ENCODE measurements at places on chromosomes 5 and 9.

DNA sequence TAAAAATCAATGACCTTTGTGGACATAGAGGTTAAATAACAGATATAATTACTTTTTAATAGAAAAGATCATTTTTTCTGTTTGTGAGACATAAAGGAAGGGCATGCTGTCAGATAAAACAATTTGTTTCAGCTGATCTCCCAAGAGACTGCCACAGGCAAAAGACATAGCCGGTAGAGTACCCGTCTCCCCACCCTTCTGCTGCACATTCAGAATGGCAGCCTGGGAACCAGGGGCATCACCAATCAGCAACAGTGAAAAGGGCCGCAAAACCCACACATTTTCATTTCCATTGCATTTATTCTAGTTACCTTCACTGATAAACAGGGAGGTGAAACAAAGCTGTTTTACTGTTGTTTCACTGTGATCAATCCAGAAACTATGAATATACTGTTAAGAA is 357.7 kb downstream of the ARRDC3 start:
- no peak for DNase-seq

DNA sequence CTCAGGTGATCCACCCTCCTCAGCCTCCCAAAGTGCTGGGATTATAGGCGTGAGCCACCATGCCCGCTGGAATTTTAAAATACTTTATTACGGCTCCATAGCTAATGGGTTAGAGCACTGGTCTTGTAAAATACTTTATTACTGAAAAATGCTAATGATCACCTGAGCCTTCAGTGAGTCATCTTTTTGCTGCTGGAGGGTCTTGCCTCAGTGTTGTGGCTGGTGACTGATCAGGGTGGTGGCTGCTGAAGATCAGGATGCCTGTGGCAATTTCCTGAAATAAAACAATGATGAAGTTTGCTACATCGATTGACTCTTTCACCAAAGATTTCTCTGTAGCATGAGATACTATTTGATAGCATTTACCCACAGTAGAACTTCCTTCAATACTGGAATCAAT is 26.0 kb upstream of the GNE start:
- no peak for DNase-seq

DNA sequence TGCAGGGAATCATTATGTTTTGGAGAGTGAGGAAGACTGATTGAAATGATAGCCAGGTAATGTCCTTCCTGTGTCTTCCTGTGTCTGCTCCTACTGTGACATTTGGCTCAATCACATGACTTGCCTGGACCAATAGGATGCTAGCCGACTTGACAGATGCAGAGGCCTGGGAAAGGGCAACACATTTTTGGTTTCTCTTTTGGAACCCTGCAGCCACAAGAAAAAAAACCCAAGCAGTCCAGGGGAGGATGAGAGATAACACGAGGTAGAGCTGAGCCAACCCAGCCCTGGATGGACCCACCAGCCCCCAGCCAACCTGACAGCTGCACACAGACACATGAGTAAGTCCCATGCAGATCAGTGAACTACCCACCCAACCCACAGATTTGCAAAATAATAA is 256.1 kb upstream of the SMARCA2 start:
- no peak for DNase-seq

GRCh38 chr5:116296335-116297072 is 211.7 kb downstream of the COMMD10 start:
- no peak for DNase-seq

DNA sequence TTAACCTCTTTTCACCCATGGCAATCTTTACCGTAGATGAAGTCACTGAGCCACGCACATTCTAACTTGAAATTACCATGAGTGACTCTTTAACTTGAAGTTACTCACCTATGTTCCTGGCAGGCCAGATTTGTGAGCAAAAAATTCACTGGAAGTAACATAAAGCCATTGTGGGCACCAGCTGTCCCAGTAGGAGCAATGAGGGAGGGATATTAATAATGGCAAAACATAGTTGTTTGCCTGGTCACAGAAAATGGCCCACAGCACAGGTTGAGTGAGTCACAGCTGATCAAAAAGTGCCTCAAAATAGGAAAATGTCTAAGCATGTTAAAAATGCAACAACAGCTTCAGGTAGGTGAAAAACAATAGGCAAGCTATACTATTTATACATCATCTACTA is 146.6 kb downstream of the EFNA5 start:
- DNase-seq = no peak

- DNase-seq = no peak
Observed at GRCh38 chr5:159630545-159630944, 285.7 kb upstream of the ADRA1B start.

- DNase-seq = no peak
Observed at GRCh38 chr5:52831786-52832511, 44.2 kb downstream of the ITGA1 start.

DNA sequence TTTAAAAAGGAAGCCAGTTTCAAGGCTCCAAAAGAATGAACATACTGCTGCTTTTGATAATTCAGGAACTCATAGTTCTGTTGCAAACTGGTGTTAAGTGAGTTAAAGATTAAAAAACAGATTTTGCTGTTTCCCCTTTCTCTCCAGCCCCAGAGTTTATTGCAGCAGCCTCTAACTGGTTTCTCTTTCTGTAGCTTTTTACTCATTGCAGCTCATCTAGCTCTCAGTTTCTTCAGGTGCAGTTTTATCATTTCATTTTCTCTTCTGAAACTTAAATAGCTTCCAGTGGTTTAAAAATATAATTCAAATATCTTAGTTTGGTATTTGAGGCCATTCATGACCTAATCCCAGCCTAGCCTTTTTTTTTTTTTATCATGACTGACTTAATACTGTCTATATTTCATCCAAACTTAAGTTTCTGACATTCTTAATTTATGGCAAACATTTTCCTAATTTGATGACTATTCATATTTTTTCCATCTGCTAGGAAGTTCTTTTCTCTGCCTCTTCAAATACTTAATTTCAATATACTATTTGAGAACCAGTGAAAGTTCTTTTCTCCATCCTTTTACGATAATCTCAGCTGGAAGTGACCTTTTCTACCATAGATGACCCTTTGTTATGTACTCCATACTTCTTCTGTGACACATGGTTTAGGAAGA is 252.7 kb upstream of the GRIA1 start:
- no peak for DNase-seq

DNA sequence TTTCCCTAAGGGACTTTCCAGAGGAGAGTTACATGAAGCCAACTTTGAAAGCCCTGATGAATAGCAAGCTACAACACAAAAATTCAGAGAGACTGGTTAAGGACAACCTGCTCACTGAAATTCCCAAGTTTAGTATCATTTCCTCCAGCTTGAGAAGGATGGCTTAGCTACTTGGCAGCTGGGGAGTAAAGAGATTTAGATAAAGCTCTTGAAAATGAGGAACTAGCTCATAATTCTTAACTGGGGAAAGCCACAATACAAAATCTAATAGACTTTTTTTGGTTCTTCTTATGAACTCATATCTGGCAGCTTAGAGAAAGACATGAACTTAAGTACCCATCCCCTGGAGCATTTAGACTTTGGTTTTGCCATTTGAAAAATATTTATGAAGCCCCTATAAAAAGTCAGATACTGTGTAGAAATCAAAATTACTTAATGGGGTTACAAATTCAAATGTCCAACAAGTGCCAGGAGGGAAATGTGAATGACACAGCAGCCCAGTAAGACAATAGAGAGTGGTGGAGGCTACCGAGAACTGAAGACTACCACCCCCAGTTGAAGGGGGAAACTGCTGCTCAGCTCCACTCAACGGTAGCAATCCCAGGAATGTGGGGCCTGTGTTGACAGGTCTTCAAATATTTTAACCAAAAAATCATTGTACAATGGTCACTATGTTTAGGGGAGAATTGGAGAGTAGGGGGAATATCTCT is 79.4 kb upstream of the ADRB2 start:
- no peak for DNase-seq

DNA sequence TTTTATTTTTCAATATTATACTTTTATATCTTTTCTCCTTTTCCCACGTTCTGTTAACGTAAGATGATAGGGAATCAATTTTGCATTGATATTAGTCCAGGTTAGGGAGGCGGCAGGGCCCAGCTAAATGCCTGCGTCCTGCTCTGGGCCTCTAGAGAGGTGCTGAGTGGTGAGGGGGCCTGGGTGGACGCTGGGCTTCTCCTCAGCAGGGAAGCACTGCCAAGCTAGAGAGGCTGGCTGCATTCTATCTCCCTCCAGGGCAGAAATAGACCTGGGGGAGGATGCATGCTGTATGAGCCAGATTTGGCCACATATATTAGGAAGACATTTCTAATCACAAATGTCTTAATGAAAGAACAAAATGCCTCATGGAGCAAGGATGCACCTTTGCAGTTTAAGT is 43.6 kb upstream of the NKX2-5 start:
- DNase-seq = no peak

DNA sequence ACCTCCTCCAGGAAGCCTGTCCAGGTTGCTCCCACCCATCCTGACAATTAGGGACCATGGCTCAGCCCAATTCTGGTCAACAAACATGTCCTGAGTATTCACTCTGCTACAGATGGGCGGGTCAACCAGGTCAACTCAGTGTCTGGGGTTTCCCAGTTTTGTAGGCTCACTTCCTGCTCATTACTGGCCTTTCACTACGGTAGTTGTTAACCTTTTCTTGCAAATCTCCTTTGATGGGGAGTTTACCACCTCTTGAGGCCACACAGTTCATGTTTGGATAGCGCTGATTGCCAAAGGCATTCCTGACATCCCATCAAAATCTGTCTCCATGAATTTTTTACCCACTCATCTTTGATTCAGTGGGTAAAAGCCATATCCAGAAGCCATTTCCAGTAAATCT is 13.8 kb downstream of the TMEM8B start:
- no peak for DNase-seq

DNA sequence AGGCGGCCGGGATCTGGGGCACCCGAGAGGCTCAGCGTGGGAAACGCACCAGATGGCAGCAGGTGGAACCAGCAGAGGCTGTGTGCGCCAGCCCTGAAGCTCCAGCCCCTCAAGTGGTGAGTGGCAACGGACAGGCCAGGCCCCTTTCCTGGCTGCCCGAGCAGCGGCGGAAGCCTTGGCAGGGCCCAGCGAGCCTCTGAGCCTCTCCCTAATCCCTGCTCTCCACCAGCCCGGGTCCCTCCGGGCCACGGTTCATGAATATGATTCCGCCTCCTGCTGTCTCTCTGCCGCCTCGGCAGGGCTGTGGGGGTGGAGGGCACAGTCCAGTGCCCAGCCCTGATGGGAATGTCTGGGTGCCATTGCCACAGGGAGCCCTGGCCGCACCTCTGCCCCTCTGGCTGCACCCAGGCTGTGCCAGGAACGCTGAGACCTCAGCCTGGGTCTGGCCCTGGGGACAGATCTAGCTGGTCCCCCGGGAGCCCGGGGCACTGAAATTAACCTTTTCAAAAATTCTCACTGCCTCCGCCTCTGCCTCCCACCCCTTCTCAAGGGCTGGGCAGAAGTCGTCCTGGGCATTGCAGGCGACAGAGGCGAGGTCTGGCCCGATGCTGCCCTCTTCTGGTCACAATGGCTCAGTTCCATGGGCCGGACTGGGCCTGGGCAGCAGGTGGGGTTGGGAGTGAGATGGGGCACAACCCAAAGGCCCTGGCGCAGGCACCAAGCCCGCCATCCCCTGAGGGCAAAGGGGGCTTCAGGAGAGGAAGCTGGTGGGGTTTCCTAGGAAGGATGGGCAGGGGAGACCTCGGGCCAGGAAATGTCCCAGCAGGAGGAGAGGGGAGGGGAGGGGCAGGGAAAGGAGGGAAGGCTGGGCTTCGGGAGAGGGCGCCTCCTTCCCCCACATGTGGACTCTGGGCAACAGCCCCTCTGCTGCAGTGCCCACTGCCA is 20.3 kb downstream of the CCDC187 start:
- DNase-seq = peak; percentile 54

GRCh38 chr5:128630121-128630520 is 92.1 kb upstream of the FBN2 start:
- no peak for DNase-seq

- DNase-seq = no peak
Observed at GRCh38 chr5:50441493-50441955, 436 bp upstream of the EMB start.

GRCh38 chr5:147930769-147931168 is 24.4 kb upstream of the C5orf46 start:
- DNase-seq = no peak

GRCh38 chr5:34014626-34015025 is 6.8 kb upstream of the AMACR start:
- DNase-seq = no peak

- DNase-seq = no peak
Observed at GRCh38 chr9:116212986-116213692, 59.5 kb downstream of the PAPPA start.

DNA sequence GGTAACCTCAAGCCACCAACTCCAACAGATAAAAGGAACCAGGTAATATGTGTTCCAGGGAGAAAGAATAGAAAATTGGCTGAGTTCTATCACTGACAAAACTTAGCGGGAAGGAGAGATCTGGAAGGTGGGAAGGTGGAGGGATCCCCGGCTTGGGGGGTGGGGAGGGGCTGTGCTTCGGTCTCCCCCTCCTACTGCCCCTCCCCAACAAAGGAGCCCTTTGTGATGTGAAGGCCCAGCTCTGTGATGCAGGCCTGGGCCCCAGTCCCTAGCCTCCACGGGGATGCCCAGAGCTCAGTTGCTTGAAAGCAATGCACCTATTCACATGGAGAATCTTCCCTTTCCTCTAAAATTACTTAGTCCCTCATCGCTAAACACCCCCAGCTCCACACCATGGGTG is 4.4 kb upstream of the ZNF484 start:
- no peak for DNase-seq

DNA sequence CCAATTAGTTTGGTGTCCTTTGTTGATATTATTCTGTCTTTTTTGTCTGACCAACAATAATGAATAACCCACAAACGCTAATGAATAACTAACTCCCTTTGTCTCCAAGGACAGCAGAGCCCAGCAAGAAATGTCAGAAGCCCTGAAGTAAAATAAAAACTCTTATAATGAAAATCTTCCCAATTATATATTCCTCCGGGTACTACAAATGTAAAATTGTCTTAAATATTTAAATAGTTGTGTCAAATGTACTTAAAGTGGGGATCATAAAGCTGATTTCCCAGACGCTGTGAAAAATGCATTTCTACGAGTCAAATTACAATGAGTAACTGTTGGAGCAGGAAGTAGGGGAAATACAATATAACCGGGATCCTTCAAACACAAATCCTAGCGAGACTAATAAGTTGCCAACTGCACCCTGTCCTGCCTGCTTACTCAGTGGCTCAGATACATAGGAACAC is 22.3 kb downstream of the GLIS3 start:
- DNase-seq = no peak

DNA sequence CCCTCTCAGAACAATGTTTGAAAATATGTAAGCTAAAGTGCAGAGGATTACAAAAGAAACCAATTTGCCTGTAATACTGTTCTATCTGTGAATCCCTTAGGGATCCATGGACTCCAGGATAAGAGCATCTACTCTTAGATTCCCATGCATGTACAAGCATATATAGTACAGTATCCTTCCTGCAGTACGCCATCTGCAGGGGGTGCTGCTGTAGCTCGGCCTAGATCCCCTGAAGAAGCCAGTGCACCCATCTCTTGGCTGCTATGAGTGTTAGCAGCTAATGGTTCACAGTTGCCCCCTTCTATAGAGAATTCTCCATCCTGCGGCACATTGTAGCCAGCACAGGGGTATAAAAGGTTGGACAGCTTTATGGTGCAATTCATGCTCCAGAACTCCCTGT is 61.8 kb upstream of the SLC30A5 start:
- DNase-seq = no peak

- peak; percentile 31 for DNase-seq
Observed at GRCh38 chr5:76542887-76543690, 80.1 kb downstream of the F2RL2 start.

GRCh38 chr9:106745876-106746275 is 117.1 kb upstream of the ZNF462 start:
- no peak for DNase-seq

GRCh38 chr5:139862313-139862712 is 66.7 kb downstream of the PSD2 start:
- no peak for DNase-seq

All from stimulated activated CD8-positive, alpha-beta memory T cell treated with anti-CD3 and anti-CD28 coated beads, Interleukin-7, amount 100 ng/mL, for 24 hours (primary cell).